ENCODE measurements at places on chromosomes 6 and 20. TPM values are rescaled to one million over a fixed set of nuclear protein-coding genes. Genes with fewer than 3 reads are reported as not detected.

DNA sequence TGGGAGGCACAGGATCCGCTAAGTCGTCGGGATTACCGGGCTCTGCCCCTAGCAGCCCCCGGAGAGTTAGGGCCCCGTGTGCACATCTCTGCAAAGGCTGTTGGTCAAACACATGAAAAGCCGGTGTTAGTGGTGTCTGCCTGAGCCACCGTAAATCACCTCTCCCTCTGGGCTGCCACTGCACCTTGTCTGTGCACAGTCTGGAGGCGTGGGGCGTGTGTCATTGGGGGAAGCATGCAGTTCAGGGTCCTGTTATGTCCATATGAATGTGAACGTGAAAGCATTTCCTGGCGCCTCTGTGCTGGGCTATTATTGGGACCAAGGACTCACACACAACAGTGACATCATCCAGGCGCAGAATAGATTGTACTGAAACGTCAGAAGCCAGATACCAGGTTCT, 305.6 kb downstream of the NRN1 start:
- no peak for DNase-seq
- H3K4me3 ChIP-seq: no peak overlapping the region
- H3K27me3 ChIP-seq: no peaks in the 10 kb centered on the region
- H3K4me1 ChIP-seq: peaks cover 5% of the 10 kb centered on the region

GRCh38 chr20:38536310-38536709, 44.7 kb upstream of the ADIG start:
- no peak overlapping the region for H3K27ac ChIP-seq
- H3K4me1 ChIP-seq: no peaks in the 10 kb centered on the region
- no peak for DNase-seq
- H3K4me3 ChIP-seq: no peak overlapping the region
- H3K27me3 ChIP-seq: no peaks in the 10 kb centered on the region

- no peaks in the 10 kb centered on the region for H3K4me1 ChIP-seq
- no peaks in the 10 kb centered on the region for H3K27me3 ChIP-seq
- H3K27ac ChIP-seq: no peak overlapping the region
- H3K36me3 ChIP-seq: no peaks in the 10 kb centered on the region
- DNase-seq: no peak
These were observed 315.1 kb downstream of the THBS2 start for GRCh38 chr6:168938546-168938945.

- no peaks in the 10 kb centered on the region for H3K36me3 ChIP-seq
- no peak overlapping the region for H3K4me3 ChIP-seq
- H3K27ac ChIP-seq: no peak overlapping the region
- no peak for DNase-seq
These were observed 977.7 kb upstream of the SLC35B3 start for GRCh38 chr6:9412951-9413559.

- H3K27me3 ChIP-seq: no peaks in the 10 kb centered on the region
- no peak overlapping the region for H3K27ac ChIP-seq
- H3K36me3 ChIP-seq: no peaks in the 10 kb centered on the region
- no peaks in the 10 kb centered on the region for H3K4me1 ChIP-seq
- no peak for DNase-seq
These were observed 403.6 kb downstream of the PLCB1 start for GRCh38 chr20:8535403-8536261.

GRCh38 chr6:110315869-110316398, 42.2 kb downstream of the METTL24 start:
- no peak for DNase-seq
- H3K36me3 ChIP-seq: no peaks in the 10 kb centered on the region
- H3K27ac ChIP-seq: no peak overlapping the region
- no peaks in the 10 kb centered on the region for H3K4me1 ChIP-seq

The RNF182 gene
- 25.6 TPM for total RNA-seq

DNA sequence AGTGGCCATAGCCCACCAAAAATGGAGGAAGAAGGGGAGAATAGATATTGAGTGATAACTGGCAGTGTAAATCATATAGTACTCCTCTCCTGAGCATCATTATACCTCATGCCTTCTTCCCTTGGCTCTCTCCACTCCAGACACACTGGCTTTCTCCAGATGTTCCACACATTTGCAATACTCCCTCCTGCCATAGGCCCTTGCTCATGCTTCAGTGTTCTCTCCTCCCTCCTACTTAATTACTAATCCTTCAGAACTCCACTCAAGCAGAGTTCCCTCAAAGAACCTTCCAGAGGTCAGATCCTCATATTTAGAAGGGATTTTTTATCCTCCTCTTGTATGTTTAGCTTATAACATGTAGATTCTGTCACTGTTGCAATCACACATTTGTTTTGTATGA, 279.5 kb upstream of the SUPT3H start:
- DNase-seq: no peak
- H3K36me3 ChIP-seq: no peaks in the 10 kb centered on the region
- no peaks in the 10 kb centered on the region for H3K4me1 ChIP-seq
- no peak overlapping the region for H3K27ac ChIP-seq
- no peak overlapping the region for H3K4me3 ChIP-seq

GRCh38 chr6:53703047-53703446, 37.5 kb upstream of the KLHL31 start:
- H3K27ac ChIP-seq: no peak overlapping the region
- no peak for DNase-seq
- no peaks in the 10 kb centered on the region for H3K27me3 ChIP-seq
- no peak overlapping the region for H3K4me3 ChIP-seq
- no peaks in the 10 kb centered on the region for H3K4me1 ChIP-seq

The OPRL1 gene
- 13.9 TPM for total RNA-seq

The TPX2 gene
- 14.4 TPM for total RNA-seq

DNA sequence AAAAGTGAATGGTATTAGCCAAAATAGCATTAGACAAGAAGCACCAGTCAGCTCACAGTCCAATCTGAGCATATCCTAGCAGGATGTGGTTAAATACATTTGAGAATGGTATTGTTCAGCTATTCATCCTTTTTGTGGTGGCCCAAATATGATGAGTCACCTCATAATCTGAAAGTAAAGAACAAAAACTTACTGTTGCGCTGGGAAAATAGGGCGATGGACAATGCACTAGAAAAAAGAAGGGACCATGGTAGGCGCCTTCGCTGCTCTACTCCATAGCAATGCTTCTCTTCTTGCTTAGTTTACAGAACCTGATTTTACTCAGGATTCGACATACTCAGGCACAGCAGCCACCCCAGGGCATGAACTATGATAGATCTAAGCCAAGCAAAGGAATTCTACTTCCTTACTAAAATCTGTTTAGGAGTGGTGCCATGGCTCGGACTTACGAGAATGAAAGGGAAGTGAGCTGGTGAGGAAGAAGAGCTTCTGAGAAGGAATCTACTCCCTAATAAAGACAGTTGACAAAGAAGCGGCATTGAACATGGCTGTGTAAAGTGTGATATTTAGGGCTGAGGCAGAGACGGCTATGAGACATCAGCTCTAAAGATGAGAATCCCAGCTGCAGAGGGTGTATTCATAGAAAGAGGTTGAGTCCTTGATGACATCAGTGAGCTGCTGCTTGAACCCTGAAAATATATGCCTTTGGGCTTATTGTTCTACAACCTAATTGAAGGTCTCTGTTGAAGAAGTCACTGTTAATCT, 16.6 kb upstream of the FBXO9 start:
- no peak overlapping the region for H3K4me3 ChIP-seq
- peaks cover 4% of the 10 kb centered on the region for H3K4me1 ChIP-seq
- no peak for DNase-seq
